ENCODE measurements at places on chromosomes 5 and 9.

DNA sequence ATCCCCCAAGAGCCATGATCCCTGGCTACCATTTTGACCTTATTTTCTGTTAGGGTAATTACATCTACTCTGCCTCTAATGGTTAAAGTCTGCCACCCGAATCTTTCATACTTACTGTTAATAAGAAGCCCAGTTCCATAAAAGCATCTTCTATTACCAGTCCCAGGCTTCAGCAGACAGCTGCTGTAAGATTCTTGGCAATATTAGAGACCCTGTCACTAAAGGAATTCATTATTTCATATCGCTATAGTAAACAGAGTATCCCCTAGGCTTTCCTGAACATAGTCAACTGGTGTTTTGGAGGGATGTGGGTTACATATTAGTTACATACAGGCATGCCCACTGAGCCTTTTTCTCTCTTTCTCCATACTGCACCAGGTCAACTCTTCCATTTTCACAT, 608.7 kb upstream of the SEMA6A start:
- no peak for DNase-seq

- no peak for DNase-seq
These were observed 377.6 kb downstream of the DNAH5 start for GRCh38 chr5:13566871-13567339.

- no peak for DNase-seq
These were observed 36.0 kb downstream of the HMGXB3 start for GRCh38 chr5:150036513-150036912.

GRCh38 chr9:113957821-113958341, 81.8 kb downstream of the ZNF618 start:
- no peak for DNase-seq

- DNase-seq, result no peak
These were observed 32.1 kb upstream of the MSANTD3 start for GRCh38 chr9:100394816-100395215.

GRCh38 chr9:91953718-91954117, 3.7 kb upstream of the ROR2 start:
- no peak for DNase-seq

DNA sequence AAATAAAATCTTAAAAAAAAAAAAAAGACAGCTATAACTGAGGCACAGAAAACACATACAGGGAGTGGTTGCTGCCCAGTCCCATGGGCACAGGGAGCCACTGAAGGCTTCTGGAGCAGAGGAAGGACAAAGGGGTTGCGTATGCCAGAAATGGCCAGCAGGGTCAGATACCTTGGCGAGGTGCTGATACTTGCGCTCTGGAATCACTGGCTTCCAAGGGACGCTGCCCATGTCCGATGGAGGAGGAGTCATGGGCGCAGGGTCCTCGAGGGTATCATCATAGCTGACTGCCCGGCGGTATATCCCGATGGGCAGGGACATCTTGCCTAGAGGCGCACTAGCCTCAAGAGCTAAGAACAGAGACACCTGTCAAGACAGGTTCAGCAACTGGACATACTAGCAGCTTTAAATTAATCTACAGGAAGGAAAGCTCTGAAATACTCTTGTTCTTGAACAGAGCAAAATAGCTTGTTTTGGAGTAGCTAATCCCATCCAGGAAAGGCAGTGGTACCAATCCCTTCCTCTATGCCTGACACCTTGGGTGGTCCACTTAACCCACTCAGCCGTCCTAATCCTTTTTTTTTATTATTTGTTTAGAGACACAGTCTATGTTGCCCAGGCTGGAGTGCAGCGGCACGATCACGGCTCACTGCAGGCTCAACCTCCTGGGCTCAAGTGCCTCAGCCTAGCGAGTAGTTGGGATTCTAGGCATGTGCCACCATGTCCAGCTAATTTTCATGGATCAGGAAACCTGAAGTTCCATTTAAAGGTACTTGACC, 6.0 kb downstream of the KIAA1191 start:
- no peak for DNase-seq

GRCh38 chr5:74032617-74033016, 406.6 kb downstream of the ARHGEF28 start:
- no peak for DNase-seq

GRCh38 chr9:129102791-129103594, 7.6 kb downstream of the CRAT start:
- DNase-seq, result no peak

Measured in GM12891 (cell line).